ENCODE measurements at places on chromosomes 2 and 18.

DNA sequence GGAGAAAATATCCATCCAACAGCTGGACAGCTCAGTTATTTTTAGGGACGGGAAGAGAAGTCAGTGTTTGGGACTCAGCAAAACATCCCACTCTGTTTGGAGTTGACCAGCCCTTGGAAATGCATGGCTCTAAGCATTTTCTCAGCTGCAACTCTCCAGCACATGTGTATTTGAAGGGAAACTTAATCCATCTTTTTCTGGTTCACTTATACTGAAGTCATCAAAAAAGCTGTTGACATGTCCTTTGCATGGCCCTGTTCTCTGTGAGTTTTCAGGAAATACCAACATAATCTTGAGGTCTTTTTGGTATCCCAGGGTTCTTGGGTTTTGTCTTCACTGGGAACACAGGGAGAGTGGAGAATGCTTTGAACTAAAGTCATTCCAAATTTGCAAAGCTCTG, 91.9 kb upstream of the CELF4 start:
- no peak for DNase-seq

GRCh38 chr2:220162320-220162719, 534.9 kb downstream of the SLC4A3 start:
- peak; percentile 5 for DNase-seq

DNA sequence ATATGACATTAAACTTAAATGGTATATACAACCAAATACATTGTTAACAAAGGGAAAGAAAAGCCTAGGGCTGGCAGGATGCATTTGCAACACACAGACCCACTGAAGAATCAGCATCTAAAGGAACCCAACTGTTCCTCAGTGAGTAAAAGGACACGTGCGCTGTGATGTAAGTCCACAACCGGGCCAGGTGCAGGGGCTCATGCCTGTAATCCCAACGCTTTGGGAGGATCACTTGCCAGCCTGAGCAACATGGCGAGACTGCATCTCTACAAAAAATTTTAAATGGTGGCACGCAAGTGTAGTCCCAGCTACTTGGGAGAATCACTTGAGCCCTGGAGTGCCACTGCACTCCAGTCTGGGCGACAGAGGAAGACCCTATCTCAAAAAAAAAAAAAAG, 3.9 kb downstream of the DTNB start:
- DNase-seq = no peak

- no peak for DNase-seq
These were observed 159.5 kb downstream of the SETBP1 start for GRCh38 chr18:44840058-44840790.

- DNase-seq = no peak
These were observed 93.1 kb downstream of the CABLES1 start for GRCh38 chr18:23228102-23229061.

DNA sequence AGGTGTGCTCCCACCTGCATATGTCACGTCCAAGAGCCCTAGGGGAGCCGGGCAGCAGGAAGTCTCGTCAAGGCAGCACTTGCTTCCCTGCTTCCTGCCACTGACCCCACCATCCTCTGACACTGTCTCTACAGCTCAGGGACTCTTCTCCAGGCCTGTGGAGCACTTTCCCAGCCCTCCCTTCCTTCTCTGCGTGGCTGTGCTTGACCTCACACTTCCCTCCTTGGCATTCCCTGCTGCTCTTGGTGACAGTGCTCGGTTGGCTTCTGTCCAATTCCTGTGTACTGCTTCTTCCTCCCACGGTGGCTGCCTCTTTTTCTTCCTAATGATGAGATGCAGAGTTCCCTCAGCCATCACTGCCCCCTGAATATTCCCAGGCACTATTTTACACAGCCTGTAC, 2.8 kb downstream of the CIDEA start:
- DNase-seq = no peak

DNA sequence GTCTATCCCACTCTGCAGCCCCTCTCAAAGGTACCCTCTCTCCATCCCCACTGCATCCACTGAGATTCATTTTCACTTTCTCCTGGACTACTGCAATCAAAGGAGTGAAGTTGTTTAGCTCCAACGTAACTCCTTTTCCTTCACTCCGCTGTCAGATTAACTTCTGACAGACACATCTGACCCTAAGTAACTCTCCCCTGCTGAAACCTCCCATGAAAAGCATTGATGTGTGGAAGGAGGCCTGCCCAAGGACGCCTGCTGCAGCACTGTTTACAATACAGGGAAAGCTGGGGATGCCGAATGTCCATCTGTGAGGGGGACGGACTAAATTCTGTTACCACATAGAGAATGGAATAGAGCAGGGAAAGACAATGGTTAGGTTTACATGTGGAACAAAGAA, 114.8 kb downstream of the TMEM163 start:
- DNase-seq = no peak

DNA sequence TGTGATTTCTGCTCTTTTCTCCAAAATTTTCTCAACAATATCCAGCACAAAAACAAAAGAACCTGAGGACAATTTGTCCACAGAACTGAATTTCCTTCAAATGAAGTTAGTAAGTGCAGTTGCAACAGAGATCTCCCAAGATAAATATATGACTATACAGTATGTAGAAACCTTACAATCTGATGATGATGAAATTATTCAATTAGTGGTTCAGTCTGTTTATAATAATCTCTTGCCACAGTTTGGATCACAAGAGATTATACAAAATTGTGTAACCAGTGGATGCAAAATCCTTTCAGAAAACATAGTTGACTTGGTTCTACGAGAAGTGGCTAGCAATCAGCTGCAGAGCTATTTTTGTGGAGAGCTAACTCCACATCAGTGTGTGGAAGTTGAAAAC, 68.7 kb downstream of the FSIP2 start:
- peak; percentile 31 for DNase-seq
